NAMALWA (cell line): ENCODE measurements at places on chromosomes 3 and 15.

DNA sequence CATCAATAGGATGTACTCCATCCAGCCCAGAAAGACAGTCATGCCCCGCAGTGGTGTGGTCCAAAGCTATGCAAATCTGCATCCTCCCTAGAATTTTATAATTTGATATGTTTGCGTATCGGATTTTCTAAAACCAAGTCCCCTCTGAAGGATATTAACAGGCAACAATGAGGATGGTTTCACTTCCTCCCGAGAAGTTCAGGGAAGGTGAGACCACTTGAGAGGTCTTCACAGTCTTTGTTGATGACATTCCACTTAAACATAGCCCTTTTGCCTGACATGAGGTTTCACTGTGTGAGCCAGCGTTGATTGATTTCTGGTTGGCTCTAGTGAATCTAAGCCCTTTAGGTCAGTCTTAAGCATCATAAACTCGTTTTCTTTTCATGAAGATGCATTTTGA lies 276.1 kb downstream of the NR2F2 start:
- no peak for DNase-seq

- DNase-seq: no peak
These were observed 50.4 kb downstream of the TCF12 start for GRCh38 chr15:56968821-56969220.

DNA sequence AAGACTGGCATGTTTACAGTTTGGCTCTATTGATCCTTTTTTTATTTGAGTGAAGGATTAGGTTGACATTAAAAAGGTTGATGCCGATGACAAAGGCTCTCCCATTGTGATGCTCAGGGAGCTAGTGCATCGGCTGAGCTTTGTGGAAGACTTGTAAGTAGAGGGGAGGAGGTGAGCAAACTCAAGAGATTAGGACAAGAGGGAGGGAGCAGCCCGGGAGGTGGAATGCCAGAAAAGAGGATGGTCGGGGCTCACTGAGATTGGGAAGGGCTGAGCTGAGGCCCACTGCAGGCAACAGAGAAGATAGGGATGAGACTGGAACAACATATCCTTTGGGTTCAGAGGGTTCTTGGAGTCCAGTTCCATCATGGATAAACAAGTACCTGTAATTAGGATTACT lies 26.5 kb upstream of the PSMD6 start:
- no peak for DNase-seq

DNA sequence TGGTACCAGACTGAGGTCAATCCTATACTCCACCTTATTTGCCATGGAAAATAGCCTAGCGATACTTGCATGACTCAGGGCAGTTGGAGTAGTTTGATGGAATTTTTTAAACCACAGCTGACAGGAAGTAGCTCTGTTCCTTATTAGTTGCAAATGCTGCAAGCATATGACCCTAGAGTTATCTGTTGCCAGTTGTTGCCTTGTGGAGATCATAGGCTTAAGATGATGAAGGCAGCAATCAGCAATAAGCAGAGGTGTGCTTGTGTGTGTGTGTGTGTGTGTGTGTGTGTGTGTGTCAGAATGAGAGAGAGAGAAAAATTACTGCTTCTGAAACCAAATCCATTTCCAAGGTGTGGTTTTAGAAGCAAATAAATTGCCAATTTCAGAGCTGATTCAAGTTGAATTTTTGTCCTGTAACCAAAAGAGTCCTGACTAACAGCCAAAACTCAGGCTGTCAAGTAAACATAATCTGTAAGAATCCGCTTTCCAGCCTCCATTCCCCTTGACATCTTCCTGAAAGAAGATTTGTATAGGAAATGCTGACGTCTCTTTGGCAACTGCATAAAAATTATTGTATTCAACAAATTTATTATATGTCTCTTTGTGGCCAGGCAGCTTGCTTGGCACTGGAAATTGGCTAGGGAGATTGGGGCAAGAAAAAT lies 141.2 kb downstream of the SERPINI1 start:
- no peak for DNase-seq

- DNase-seq: no peak
These were observed 91.7 kb upstream of the FGF12 start for GRCh38 chr3:192819001-192819569.

- no peak for DNase-seq
These were observed 22.0 kb downstream of the TMEM158 start for GRCh38 chr3:45204136-45204535.

- no peak for DNase-seq
These were observed 773.1 kb upstream of the NR2F2 start for GRCh38 chr15:95557226-95558046.

- DNase-seq: peak; percentile 9
These were observed 212.7 kb upstream of the PPP2R3A start for GRCh38 chr3:135752851-135753250.

DNA sequence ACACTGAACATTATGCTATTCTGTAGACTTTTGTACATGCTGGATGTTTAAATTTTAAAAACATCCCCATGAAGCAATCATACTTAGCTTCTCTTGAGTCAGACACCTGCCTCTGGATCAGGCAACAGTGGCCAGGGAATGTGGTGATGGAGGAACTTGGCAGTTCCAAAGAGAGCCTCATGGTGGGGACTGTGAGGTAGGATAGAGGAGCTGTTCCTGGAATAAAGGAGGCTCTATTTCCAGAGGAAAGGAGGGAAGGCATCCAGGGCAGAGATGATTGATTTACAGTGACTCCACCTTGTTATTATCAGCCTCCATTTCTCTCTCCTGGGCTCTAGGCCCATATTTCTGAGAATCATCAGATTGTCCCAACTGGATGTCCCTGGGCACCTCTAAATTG lies 35.0 kb upstream of the ABHD17C start:
- no peak for DNase-seq

- no peak for DNase-seq
These were observed 525.3 kb upstream of the ZNF717 start for GRCh38 chr3:76310667-76311066.

DNA sequence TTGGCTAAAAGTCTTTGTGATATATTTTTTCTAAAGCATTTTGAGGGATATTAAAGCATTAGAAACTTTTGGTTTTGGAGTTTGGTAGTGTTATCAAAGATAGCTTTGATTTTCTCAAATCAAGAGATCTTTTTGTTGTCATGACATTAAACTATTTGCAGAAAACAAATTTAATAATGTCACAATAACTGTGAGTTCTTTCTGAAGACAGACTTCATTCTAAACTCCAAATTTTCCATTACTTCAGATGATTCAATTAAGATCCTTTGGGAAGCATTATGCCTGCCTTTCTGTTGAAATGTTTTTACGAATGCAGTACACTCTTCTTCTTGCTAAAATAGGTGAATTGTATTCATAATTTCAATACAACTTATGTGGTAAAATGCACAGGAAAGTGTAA lies 145.4 kb downstream of the ALCAM start:
- no peak for DNase-seq

DNA sequence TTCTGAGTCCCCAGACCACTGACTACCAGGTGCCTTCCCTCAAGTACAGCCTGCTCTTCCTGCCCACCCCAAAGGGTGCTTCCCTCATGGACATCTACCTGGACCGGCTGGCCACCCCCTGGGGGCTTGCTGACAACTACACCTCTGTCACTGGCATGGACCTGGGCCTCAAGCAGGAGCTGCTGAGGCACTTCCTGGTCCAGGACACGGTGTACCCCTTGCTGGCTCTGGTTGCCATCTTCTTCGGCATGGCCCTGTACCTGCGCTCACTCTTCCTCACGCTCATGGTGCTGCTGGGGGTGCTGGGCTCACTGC lies 9.3 kb downstream of the DISP2 start:
- no peak for DNase-seq

DNA sequence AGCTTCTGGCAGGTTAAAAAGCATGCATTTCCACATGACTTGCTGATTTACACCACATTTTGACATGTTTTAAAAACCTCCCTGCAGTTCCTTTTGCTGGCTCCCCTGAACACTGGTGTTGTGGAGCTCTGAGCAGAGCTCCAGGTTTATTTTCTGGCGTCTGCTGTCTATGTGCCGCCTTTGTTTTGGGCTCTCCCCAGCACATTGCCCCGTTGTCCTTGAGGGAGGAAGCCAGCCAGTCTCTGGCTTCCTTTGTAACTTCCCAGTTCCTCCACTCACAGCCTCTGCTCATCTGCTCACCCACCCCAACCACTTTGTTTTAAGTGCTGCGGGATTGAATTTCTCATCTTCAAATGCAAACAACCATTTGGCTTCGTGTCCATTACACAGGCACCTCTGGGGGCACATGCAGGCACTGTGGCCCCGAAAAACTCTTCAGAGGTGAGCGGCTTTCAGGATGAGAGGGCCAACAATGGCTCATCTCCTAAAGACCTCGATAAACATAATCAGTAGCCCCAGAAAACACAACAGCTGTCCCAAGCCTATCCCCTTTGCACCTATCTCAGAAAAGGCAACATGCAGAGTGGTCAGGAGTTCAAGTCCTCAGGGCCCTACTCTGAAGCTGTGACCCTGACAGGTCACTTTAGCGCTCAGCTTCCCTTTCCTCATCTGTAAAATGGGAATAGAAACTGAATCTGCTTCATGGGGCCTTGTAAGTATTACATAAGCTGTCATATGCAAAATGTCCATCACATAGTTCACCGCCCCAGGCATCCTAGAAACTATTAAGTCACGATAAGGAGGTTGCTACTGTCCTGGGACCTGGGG lies 1.3 kb upstream of the MEF2A start:
- DNase-seq: peak; percentile 68

- DNase-seq: peak; percentile 16
These were observed 137.4 kb downstream of the SERPINI1 start for GRCh38 chr3:167872941-167873340.

- peak; percentile 30 for DNase-seq
These were observed 7.4 kb downstream of the APPL1 start for GRCh38 chr3:57234613-57235575.

DNA sequence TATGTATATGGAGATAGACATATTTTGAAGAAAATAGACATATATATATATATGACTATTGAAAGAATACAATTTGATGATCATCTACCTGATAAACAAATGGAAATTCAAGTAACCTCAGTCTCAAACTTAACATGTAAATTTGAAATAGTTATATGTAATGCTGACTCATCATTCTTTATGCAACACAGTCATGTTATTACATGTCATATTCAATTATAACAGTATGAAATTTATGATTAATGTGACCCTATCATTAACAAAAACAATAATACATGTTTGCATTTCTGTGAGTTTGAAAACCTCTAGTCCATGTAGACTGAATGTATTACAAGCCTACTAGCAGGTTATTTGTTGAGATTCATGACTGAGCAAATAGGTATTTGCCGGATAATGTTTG lies 204.1 kb downstream of the CADM2 start:
- no peak for DNase-seq

DNA sequence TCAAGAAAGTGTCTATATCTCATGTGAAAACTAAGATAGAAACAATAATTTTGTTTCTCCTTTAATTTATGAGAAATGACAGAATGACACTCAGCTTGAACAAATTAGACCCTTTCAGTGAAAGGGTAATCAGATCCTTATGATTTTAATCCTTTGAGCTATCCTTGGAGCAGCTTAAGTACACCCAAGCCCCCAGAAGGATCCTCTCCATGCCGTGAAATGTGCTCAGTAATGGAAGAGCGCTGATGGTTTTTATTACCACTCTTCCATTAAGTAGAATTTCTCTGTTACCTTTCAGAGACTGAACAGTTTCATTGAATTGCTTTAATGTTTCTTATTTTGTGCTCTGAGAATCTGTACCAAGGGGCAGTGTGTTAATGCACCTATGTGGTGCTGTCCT lies 54.3 kb downstream of the HMG20A start:
- no peak for DNase-seq

GRCh38 chr15:80684697-80685096 lies 10.4 kb upstream of the ABHD17C start:
- DNase-seq: no peak

GRCh38 chr3:35263477-35263876 lies 375.8 kb upstream of the ARPP21 start:
- no peak for DNase-seq

DNA sequence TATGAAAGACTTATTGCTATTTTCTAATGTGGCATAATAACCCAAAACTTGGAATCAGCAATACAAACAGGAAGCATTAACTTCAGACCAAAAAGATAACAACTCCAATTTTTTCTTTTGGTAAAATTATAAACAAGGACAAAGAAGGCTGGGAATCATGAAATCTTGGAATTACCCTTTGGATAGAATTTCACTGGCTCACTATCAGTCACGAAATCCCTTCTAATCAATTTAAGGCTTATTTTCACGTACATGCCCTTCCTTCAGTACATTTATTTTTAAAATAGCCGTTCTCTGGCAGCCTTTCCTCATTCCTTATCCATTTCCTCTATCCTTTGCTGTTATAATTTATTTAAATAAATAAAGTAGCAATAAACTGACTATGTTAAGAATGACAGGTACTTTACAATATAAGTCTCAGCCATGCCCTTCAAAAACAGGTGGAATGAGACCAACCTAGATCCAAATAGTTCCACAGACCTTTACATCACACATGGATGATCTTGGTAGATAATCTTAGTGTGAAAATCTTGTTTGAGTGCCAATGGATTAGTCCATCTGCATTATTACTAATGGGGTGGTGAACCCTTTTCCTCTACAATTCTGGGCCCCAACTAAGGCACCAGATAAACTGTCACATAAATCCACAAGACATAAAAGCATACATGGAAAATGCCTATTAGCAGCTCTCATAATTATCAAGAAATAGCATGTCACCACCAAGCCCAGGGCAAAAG lies 38.9 kb downstream of the ABI3BP start:
- DNase-seq: no peak

GRCh38 chr15:25335279-25335678 lies 103.5 kb downstream of the UBE3A start:
- DNase-seq: no peak

- DNase-seq: no peak
These were observed 343.0 kb upstream of the PLSCR5 start for GRCh38 chr3:146948186-146948585.

DNA sequence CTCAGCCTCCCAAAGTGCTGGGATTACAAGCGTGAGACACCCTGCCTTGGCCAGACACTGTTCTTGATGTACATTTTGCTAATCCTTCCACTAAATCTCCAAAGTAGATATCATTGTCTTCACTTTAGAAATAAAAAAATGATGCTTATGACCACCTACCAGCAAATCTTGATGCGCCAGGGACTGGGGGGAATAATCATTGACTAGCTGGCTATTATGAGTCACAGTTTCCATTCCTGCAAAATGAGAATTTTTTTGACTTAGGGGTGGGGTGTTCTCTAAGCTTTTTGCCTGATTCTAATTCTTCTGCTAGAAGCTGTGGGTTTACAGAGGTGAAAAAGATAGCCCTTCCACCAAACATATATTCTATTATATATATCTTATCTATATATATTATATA lies 17.1 kb upstream of the RFC4 start:
- DNase-seq: no peak

DNA sequence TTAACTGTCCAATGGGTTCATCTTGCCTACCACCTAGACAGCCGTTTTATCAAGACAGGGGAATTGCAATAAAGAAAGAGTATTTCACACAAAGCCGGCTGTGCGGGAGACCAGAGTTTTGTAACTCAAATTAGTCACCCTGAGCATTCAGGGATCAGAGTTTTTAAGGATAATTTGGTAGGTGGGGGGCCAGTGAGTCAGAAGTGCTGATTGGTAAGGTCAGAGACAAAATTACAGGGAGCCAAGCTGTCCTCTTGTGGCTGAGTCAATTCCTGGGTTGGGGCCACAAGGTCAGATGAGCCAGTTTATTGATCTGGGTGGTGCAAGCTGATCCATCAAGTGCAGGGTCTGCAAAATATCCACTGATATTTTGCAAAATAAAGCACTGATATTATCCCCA lies 29.9 kb upstream of the GPD1L start:
- no peak for DNase-seq

GRCh38 chr3:19022546-19022945 lies 125.8 kb upstream of the KCNH8 start:
- DNase-seq: no peak
